ENCODE measurements at places on chromosomes 2 and 18.

- DNase-seq, result no peak
- H3K27ac ChIP-seq, result no peak overlapping the region
- H3K4me1 ChIP-seq, result no peaks in the 10 kb centered on the region
- H3K36me3 ChIP-seq, result no peaks in the 10 kb centered on the region
Observed at GRCh38 chr2:43685357-43685756, 9.1 kb upstream of the C1GALT1C1L start.

- no peak overlapping the region for H3K27ac ChIP-seq
- H3K27me3 ChIP-seq, result no peaks in the 10 kb centered on the region
- H3K36me3 ChIP-seq, result peaks cover 4% of the 10 kb centered on the region
- H3K4me3 ChIP-seq, result no peak overlapping the region
- H3K4me1 ChIP-seq, result peaks cover 20% of the 10 kb centered on the region
- DNase-seq, result no peak
Observed at GRCh38 chr2:33552758-33553461, 46.2 kb downstream of the FAM98A start.

DNA sequence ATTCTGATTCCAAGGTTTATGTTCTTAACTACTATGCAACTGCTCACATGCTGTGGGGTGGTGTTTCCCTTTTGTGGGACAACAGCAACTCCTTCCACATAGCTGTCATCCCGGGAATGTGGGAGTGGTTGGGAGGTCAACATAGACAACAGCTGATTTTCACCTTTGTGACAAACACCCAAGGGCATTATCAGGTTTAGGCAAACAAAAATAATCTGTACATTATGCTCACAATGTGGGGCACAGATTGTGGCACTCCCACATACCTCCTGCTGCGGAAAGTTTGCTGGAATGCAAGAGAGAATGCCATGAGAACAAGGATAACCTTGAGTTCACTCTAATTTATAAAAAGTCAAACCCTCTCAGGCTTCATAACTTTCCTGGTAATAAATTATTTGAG, 582.6 kb downstream of the CNTNAP5 start:
- no peak overlapping the region for H3K27ac ChIP-seq
- no peak overlapping the region for H3K4me3 ChIP-seq

DNA sequence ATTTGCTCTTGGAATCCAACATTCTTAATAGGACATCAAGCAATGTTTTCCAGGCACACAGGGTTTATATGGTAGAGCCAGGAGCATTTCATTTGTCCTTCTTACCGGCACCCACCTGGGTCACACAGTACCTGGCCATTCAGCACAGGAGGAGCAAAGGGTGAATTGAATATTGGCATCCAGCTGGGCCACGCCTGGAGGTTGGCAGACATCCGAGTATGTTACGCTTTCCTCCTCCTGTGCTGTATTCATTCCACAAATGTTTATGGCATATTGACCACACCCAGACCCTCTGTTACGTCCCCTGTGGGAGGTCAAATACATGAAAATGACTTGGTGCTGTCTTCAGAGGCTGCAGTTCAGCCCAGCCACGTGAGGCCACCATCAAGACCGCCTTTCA, 206.2 kb downstream of the RTP5 start:
- H3K4me1 ChIP-seq, result no peaks in the 10 kb centered on the region
- no peak overlapping the region for H3K4me3 ChIP-seq
- no peaks in the 10 kb centered on the region for H3K36me3 ChIP-seq
- no peaks in the 10 kb centered on the region for H3K27me3 ChIP-seq
- H3K27ac ChIP-seq, result no peak overlapping the region

GRCh38 chr2:46232860-46233259, 64.3 kb upstream of the EPAS1 start:
- no peak overlapping the region for H3K27ac ChIP-seq
- no peaks in the 10 kb centered on the region for H3K36me3 ChIP-seq
- no peak for DNase-seq
- no peak overlapping the region for H3K4me3 ChIP-seq
- H3K27me3 ChIP-seq, result no peaks in the 10 kb centered on the region

GRCh38 chr2:8169443-8169842, 512.4 kb upstream of the ID2 start:
- no peak for DNase-seq
- no peak overlapping the region for H3K4me3 ChIP-seq
- H3K36me3 ChIP-seq, result no peaks in the 10 kb centered on the region
- no peaks in the 10 kb centered on the region for H3K4me1 ChIP-seq
- no peaks in the 10 kb centered on the region for H3K27me3 ChIP-seq
- H3K27ac ChIP-seq, result no peak overlapping the region

GRCh38 chr18:74244554-74244953, 47.2 kb downstream of the CYB5A start:
- no peak for DNase-seq
- H3K27me3 ChIP-seq, result no peaks in the 10 kb centered on the region
- H3K27ac ChIP-seq, result no peak overlapping the region
- H3K36me3 ChIP-seq, result no peaks in the 10 kb centered on the region
- H3K4me3 ChIP-seq, result no peak overlapping the region
- H3K4me1 ChIP-seq, result peaks cover 29% of the 10 kb centered on the region

DNA sequence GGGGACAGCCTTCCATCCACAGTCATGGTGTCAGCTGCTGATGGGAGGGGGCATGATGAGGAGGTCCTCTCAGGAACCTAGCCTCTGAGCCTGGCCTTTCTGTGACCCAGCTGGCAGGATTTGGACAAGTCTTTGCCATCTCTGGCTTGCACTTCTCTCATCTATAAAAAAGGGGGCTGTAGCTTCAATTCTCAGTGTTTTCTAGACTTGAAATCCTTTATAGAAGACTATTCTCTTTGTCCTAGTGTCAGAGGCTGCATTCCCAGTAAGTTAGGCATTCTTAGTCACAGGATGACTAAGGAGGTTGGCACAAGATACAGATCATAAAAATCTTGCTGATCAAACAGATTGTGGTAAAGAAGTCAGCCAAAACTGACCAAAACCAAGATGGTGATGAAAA, 958.5 kb downstream of the CNTNAP5 start:
- no peak overlapping the region for H3K4me3 ChIP-seq
- H3K4me1 ChIP-seq, result no peaks in the 10 kb centered on the region
- H3K36me3 ChIP-seq, result no peaks in the 10 kb centered on the region
- DNase-seq, result no peak

DNA sequence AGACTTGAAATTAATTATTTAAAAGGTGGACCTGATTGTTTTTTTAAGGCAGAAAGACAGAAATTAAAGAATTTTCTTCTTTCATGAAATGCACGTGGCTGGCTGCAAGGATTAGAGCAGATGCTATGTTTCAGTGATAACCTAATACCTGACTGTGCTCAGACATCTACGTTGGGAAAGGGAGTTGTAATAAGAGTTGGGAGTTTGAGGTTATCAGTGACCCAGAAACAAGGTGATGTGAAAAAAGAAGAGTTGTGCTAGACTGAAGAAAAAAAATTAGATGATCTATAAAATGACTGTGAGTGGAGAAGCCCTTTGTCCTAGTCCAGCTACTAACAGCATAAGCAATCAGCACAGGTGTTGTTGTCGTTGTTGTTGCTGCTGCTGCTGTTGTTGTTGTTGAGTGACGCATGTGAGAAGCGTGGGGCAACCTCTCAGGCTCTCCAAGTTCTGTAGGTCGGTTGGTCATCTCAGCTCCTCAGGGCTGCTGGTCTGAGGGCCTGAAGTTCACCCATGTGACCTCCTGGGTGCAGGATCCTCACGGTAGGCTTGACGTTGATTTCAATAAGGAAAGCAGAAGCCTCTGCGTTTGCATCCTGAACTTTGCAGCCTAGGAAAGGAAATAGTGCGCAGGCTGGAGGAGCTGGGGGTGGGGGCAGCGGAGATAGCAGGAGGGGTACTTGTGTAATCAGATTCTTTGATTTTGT, 7.6 kb downstream of the POU3F3 start:
- DNase-seq, result no peak
- H3K36me3 ChIP-seq, result no peaks in the 10 kb centered on the region
- peaks cover 99% of the 10 kb centered on the region for H3K27me3 ChIP-seq
- no peak overlapping the region for H3K27ac ChIP-seq
- H3K4me1 ChIP-seq, result peaks cover 22% of the 10 kb centered on the region

Measured in lower lobe of right lung (tissue), 2 donors.